ENCODE measurements at places on chromosomes 11 and 22. TPM values are rescaled to one million over a fixed set of nuclear protein-coding genes. Genes with fewer than 3 reads are reported as not detected.

GRCh38 chr11:73784080-73784634 is 3.5 kb upstream of the MRPL48 start:
- DNase-seq: no peak

Gene DLG2
- 7.2 TPM for total RNA-seq

DNA sequence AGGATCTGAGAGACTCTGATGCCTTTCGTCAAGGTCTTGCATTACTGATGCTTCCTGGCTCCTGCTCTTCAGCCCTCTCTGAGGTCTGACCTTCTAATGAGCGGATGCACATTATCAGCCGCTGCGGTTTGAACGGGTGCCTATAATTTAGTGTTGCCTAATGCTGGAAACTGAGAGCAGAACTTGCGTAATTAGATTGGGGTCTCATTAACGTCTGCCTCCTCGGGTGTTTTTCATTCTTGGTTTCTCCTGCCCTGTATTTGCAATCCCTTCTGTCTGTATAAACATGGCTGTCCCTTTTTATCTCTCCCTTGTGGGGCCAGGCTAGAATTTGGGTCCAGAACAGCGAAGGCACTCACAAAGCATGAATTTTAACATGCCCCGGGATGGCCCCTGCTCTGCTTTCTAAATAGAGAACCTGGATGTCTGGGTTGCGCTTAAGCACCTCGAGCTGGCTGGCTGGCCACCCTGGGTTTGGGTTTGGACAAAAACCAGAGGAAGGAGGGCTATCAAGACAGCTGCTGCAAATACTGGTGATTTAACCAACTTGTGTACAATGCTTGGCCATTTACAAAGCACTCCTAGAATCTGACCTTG is 118.6 kb downstream of the TIMP3 start:
- DNase-seq: no peak

DNA sequence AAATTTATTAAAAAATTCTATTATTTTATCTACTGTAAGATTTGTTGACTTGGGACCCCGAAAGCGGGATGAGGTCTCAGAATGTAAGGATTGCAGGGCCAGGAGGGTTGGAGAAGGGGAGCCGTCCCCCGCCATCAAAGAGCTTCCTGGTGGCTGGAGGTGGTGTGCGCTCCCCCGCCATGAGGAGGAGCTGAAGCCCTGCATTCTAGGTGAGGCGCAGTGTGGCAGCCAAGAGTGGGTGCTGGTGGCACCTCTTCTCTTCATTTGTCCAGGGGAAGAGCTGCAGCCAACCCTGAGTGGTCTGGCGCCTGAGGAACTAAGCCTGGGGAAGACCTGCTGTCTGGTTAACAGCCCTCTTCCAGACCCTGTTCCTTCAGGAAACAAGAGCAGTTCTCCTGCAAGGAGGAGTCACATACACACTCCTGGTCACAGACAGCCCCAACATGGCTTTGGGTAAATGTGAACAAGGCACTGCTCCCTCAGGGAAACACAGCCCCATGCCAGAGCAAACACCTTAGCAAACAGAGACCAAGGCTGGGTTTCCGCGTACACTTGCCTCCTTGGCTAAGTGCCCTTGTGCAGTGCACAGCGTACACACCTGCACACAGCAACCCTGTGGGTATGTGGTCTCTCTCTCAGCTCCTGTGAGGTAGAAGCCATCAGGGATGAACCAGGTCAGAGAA is 17.3 kb downstream of the RTN4RL2 start:
- DNase-seq: no peak

DNA sequence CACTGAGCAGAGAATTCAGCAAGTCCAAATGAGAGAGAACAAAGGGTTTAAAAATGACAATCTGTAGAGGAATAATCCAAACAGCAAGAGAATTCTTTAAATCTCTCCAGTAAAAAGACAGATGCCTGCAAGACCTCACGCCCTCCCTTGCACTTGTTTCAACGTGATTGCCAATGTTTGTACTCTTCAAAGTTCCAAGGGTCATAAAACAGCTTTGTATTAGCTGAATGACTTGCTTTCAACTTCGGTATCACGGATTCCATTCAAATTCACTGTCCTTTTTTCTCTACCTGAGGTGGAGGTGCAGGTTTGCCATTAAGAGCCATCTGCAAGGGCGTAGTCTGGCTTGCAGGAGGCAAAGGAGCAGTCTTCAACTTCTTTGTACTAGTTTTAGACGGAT is 41.1 kb upstream of the CHRNA10 start:
- no peak for DNase-seq

All from lower lobe of right lung (tissue), 2 donors.